ENCODE measurements at places on chromosomes 3 and 15.

DNA sequence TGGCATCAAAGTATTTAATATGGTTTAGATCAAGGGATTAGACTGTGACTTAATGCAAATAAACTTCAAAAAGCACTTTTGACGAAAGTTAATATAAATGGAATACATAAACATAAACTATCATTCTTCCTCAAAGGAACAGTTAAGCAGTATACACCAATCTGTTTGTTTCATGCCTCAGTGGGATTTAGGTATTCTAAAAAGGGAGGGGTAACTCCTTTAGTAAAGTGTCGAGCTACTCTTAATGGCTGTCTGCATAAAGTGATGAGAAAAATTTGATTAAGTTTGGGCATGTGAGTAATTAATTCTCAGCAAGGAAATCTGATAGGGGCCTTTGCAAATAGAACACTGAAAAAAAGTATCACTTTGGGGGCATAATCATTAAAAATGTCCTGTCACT lies 176.9 kb downstream of the FRMD5 start:
- H3K27ac ChIP-seq: no peak overlapping the region
- H3K27me3 ChIP-seq: no peaks in the 10 kb centered on the region
- no peak overlapping the region for H3K4me3 ChIP-seq
- peaks cover 2% of the 10 kb centered on the region for H3K4me1 ChIP-seq
- no peak for DNase-seq

GRCh38 chr3:152964911-152965609 lies 130.1 kb downstream of the P2RY1 start:
- no peak overlapping the region for H3K27ac ChIP-seq
- no peaks in the 10 kb centered on the region for H3K27me3 ChIP-seq
- no peaks in the 10 kb centered on the region for H3K4me1 ChIP-seq
- H3K36me3 ChIP-seq: no peaks in the 10 kb centered on the region
- DNase-seq: no peak
- no peak overlapping the region for H3K4me3 ChIP-seq

- DNase-seq: no peak
- H3K4me1 ChIP-seq: no peaks in the 10 kb centered on the region
- H3K36me3 ChIP-seq: no peaks in the 10 kb centered on the region
- H3K27ac ChIP-seq: no peak overlapping the region
These were observed 24.7 kb upstream of the ZBED2 start for GRCh38 chr3:111619833-111620232.

DNA sequence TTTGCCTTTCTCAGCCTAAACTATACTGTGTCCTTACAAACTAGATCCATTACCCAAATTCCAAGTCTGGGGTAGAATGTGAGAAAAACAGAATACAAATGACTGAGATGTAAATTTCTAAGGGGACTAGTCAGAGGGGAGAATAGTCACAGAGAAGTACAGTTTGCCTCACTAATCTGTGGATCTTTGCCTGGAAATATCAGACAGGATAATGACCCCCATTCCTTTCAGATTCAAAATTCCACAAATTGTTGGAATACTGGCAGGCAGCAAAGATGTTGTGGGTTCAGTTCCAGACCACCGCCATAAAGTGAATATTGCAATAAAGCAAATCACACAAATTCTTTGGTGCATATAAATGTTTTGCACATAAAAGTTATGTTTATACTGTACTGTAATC lies 762.8 kb upstream of the NR2F2 start:
- no peaks in the 10 kb centered on the region for H3K4me1 ChIP-seq
- no peak for DNase-seq
- H3K27me3 ChIP-seq: no peaks in the 10 kb centered on the region
- no peaks in the 10 kb centered on the region for H3K36me3 ChIP-seq

DNA sequence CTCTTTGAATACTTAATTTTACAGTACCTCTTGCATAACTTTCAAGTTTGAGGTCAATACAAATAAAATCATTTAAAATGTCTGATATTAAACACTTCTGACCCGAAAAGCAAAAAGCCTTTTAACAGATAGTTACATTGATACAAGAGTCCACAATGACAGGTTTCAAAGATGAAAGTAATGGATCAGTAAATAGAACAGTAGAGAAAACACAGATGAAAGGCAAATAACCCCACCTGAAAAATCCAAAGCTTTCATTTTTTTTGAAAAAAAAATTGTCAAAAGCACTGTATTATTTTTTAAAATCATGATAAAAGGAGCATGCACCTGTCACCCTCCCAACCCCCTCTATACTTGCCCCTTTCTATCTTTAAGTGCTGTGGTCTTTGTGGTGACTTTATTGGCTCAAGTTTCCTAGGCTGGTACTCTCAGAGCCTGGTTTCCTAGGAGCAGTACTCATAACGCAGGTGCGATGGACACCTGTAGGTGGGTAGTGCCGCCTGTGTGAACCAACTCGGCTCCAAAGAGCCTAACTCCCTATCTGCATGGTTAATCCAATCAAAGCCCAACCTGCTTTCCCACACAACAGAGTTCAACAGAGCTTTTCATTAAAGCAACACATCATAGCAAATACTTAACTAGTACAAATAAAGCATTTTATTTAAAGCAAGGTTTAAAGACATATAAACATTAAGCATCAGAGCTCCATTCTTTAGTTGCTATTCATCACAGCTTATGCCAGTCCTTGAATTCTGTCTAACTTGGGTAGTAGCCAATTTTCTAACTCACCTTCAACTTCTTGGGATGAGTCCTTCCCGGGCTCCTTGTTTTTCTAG lies 32.2 kb downstream of the LIPC start:
- no peaks in the 10 kb centered on the region for H3K36me3 ChIP-seq
- H3K4me3 ChIP-seq: no peak overlapping the region
- DNase-seq: no peak
- no peaks in the 10 kb centered on the region for H3K4me1 ChIP-seq
- no peaks in the 10 kb centered on the region for H3K27me3 ChIP-seq
- no peak overlapping the region for H3K27ac ChIP-seq

DNA sequence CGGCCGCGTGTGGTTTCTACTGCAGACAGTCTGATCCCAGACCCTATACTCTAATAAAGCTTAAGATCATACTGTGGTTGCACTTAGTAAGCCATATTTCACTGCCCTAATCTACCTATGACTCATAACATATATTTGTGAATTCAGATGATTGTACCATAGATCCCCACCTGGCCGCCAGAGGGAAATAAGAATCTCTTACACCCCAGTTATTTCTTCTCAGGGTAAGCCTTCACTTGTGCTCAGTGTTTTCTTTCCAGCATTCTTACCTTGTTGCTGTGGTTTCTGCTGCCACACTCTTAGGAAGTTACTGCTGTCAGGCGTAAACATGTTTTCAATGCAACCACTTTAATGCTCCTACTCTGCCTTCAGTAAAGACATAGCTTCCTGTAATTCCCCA lies 105.9 kb downstream of the B3GALNT1 start:
- no peaks in the 10 kb centered on the region for H3K4me1 ChIP-seq
- H3K27me3 ChIP-seq: no peaks in the 10 kb centered on the region
- no peaks in the 10 kb centered on the region for H3K36me3 ChIP-seq

GRCh38 chr15:68349151-68349550 lies 71.6 kb downstream of the FEM1B start:
- peaks cover 25% of the 10 kb centered on the region for H3K4me1 ChIP-seq
- H3K4me3 ChIP-seq: no peak overlapping the region
- H3K36me3 ChIP-seq: no peaks in the 10 kb centered on the region
- no peak for DNase-seq

GRCh38 chr3:116870379-116870778 lies 160.8 kb downstream of the TUSC7 start:
- DNase-seq: no peak
- H3K36me3 ChIP-seq: no peaks in the 10 kb centered on the region
- no peaks in the 10 kb centered on the region for H3K4me1 ChIP-seq
- H3K4me3 ChIP-seq: no peak overlapping the region

DNA sequence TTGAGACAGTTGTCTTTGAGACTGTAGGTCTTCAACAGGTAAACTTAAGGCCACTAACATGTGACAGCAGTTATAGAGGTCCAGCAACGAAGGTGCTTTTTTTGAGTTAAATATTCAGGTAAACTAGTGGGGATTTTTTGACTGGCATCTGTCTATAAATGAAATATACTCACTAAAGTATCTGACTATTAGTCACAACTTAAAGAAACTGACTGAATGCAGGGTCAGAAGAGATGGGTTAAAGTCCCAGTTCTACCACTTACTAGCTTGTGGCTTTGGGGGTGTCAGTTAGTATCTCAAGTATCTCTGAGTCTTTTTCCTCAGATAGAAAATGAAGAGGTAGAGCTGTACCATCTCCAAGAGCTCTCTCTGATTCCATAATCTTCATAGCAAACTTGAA lies 18.0 kb downstream of the MIX23 start:
- peaks cover 65% of the 10 kb centered on the region for H3K36me3 ChIP-seq
- H3K27ac ChIP-seq: no peak overlapping the region
- no peaks in the 10 kb centered on the region for H3K4me1 ChIP-seq
- DNase-seq: no peak
- no peak overlapping the region for H3K4me3 ChIP-seq

Data from SK-N-SH (cell line).